ENCODE measurements at places on chromosomes 1 and 21.

DNA sequence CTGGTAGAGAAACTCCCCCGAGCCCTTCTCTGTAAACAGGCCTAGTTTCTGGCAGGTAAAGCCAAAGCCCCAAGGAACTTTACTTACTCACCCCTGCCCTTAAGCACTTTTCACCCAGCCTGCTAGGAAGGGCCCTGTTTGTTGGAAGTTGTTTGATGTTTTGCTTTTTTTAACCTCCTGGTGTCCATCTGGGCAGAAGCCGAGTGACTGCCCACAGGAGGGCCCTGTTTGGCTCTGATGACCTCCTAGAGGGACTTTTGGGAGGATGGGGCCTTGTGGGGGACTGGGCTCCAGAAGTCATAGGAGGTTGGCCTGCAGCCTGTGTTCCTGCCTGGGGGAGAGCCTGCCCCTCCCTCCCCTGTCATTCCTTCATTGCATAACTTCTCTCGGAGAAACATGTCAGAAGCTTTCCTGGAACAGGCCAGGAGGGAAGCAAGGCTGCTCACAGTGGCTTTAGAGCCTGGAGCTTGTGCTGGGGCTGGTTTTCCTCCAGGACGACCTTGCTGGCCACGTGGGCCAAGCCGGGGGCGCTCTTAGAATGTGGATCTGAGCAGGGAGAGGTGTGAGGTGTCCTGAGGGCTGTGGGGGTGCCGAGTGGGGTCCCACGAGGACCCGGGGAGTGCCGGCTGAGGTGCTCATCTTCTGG, 33.9 kb downstream of the COQ8A start:
- DNase-seq, result no peak

GRCh38 chr1:28582248-28582615, 9.8 kb upstream of the RAB42 start:
- no peak for DNase-seq

DNA sequence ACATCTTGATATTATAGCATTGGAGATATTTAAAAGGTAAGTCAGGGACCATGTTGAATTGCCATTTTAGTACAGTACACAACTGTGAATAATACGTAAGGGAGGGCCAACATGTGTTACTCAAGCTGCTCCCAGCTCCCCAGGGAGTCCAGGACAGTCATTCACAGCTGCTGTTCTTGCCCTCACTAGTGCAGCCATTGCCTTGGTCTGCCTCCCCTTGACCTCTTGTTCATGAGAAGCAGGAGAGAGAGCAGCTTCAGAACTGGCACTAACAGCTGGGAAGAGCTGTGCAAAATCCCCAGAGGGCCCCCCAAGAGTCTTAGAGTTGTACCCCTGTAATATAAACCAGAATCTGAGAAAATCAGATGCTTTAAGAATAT, 16.4 kb downstream of the TCEANC2 start:
- DNase-seq, result no peak

GRCh38 chr1:3649342-3650247, at the start of gene WRAP73:
WRAP73 (minus strand) TSS chr1:3650103; CDS start chr1:3649999, 104 bp downstream.
- peak; percentile 71 for DNase-seq

- DNase-seq, result no peak
Observed at GRCh38 chr21:36171336-36171735, 14.7 kb downstream of the DOP1B start.

DNA sequence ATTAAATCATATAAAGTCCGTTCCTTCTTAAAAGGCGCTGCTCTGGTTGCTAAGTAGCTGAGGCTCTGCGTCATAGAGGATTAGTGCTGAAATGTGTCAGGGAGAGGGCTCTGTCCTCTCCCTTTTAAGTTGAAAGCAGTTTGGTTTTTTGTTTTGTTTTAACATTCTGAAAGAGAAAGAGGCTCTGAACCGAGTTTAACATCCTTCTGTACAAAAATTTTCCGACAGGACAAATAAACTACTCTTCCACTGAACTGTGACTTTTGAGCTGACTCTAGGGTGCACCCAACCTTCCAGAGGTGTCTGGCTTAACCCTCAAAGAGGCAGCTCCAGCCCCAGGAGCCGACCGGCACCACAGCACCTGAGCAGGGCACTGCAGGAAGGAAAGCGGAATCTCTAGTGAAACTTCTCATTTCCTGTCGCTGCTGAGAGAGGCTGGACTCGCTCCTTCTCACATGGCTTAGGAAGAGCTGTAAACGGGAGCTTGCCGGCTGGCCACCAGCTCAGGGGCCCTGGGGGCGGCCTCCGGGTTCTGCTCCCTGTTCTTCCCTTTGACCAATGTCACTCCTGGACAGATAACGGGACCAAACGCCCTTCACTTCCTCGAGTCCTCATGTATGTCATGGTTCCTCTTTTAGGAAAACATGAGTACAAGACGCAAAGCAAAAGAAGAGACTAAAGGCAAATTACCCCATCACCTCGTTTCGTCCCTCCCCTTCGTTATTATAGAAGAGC, 1.2 kb downstream of the VAV3 start:
- DNase-seq, result no peak

GRCh38 chr1:146035048-146035423, 13.5 kb upstream of the HJV start:
- peak; percentile 37 for DNase-seq

- DNase-seq, result no peak
Observed at GRCh38 chr1:93690921-93691789, 9.5 kb upstream of the BCAR3 start.

GRCh38 chr1:1240348-1240732, 6.2 kb downstream of the C1QTNF12 start:
- DNase-seq, result no peak

- no peak for DNase-seq
Observed at GRCh38 chr1:111199881-111200801, at the start of gene DENND2D. DENND2D (minus strand) TSS chr1:111200646; CDS start chr1:111200459, 187 bp downstream.

DNA sequence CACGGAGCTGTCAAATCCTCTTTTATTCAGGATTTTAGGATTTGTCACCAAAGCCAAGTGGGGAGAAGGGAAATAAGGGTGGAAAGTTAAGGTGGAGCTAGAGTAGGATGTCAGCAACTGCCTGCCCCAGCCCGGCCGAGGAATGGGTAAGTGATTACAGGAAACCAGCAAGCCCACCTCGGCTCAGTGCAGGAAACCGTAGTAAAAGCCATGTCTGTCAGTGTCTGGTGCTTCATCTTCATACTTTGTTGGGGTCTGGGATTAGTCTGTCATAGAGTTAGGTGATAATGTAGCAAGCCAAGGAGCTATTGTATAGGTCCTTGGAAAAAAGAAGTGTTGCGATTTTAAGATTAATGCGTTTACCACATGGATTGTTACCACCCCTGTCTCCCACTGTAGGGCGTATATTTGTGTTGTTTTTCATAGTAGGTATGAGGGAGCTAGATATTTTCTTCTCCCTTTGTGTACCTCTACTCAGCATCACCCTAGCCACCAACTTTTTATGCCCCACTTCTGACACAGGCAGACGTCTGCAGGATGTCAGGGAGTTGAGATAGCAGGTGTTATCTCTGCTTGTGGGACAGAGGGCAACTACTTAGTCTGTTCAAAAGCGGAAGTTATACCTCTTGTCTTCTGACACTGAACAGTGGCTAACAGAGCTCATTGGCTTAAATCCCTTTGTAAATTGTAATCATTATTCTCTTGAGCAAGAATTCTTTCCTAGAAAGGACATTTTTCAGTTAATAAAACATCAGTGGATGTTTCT, 253.7 kb downstream of the HHAT start:
- DNase-seq, result no peak

- no peak for DNase-seq
Observed at GRCh38 chr1:111487133-111487532, 13.3 kb downstream of the C1orf162 start.

- no peak for DNase-seq
Observed at GRCh38 chr1:37032660-37033354, 1.5 kb downstream of the GRIK3 start.

DNA sequence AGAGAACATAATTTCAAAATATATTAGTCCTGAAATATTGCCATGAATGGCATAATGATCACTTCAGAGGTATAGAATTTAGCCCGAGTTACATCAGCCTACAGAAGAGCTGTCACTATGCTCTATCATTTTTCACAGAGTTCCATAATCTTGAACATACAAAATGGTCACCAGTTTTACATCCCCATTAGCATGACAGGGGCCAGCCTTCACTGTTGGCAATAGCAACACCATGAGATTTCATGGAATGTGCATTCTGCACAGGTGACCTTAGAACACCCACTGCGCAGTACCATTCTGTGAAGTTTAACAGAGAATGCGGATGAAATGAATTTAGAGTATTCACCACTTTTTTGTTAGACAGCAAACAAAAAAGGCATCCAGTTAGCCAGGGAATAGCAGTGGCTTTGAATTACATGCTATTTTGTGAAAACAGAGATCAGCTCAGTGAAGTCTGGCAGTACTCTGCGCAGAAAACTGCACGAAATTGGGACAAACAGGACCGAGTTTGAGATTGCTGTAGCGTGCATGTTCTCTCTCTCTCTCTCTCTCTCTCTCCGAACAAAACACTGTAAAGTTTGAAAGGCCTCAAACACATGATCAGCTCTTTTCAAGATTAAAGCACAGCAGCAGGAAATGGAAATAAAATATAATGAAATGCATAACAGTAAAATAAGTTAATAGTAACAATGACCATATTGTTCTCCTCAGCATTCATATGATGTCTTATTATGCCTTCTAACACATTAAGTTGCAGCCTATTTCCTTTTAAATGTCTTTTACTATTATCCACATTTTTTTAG, 349.3 kb downstream of the USH2A start:
- DNase-seq, result no peak

- no peak for DNase-seq
Observed at GRCh38 chr1:246959944-246960693, 28.4 kb upstream of the AHCTF1 start.

GRCh38 chr1:23618586-23619083, 59.3 kb upstream of the ID3 start:
- no peak for DNase-seq

DNA sequence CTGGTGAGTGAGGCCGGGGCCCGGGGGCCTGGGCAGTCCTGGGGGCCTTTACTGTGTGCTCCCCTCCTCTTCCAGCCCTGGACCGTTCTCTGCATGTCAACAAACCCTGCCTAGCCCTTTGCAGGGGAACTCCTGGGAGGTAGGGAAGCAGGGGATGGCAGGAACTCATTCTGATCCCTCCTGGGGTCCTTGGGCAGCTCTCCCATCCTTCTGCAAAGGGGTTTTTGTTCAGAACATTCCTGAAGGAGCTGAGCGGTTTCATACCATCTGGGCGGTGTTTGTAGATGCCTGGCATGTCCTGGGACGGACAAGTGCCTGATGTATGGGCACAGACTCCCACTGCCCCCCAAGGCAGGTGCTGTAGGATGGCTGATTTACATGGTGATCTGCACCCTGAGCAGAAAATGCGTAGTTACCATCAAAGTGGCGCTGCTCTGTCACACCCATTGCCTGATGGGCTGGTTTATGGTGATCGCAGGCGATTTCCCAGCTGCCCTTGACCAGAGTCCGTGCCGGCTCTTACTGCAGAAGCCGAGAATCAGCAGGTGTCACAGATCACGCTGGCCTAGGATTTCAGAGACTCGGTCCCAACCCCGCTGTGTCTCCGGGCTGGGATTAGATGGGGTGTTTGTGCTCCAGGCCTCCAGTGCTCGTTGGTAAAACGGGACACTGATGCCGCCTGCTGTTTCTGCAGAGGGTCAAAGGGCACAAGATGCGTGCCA, 71.6 kb upstream of the TRAPPC10 start:
- no peak for DNase-seq
